Activated CD8-positive, alpha-beta T cell treated with anti-CD3 and anti-CD28 coated beads, Interleukin-2, amount 10 ng/mL, durations not matched to agents 7 days and 5 days (primary cell): ENCODE measurements at places on chromosomes 7 and 10. TPM values are rescaled to one million over a fixed set of nuclear protein-coding genes. Genes with fewer than 3 reads are reported as not detected.

CCDC172 gene
- not detected for total RNA-seq

FKBP6 gene
- total RNA-seq = not detected

ASL gene
- total RNA-seq = 34.1 TPM

ZNF398 gene
- 11.8 TPM for total RNA-seq

GRM8 gene
- not detected for total RNA-seq

TCERG1L gene
- 0.08 TPM for total RNA-seq

PAPOLB gene
- 0.08 TPM for total RNA-seq

SLC13A1 gene
- total RNA-seq = not detected

BLNK gene
- total RNA-seq = not detected

OPALIN gene
- not detected for total RNA-seq

IDI2 gene
- total RNA-seq = not detected

CYP3A7 gene
- not detected for total RNA-seq

ZNF277 gene
- total RNA-seq = 15.6 TPM

FAM237B gene
- not detected for total RNA-seq

HOGA1 gene
- total RNA-seq = not detected

FFAR4 gene
- total RNA-seq = not detected

CYP51A1 gene
- 36.4 TPM for total RNA-seq

SUN3 gene
- not detected for total RNA-seq

SAP25 gene
- total RNA-seq = 29.8 TPM

SFMBT2 gene
- total RNA-seq = 63.1 TPM

NCF1 gene
- 3.1 TPM for total RNA-seq

CCDC71L gene
- total RNA-seq = 17.8 TPM

SSC4D gene
- not detected for total RNA-seq

OR13A1 gene
- not detected for total RNA-seq

SEM1 gene
- total RNA-seq = 41.5 TPM

UNCX gene
- not detected for total RNA-seq

ACBD7 gene
- 4.4 TPM for total RNA-seq

SEPTIN7 gene
- 269 TPM for total RNA-seq

GSTO2 gene
- 1.2 TPM for total RNA-seq

AGMO gene
- not detected for total RNA-seq

RNLS gene
- total RNA-seq = 3.3 TPM

LMOD2 gene
- total RNA-seq = not detected

PNLIPRP1 gene
- not detected for total RNA-seq

FAM221A gene
- 4.7 TPM for total RNA-seq

PRXL2A gene
- total RNA-seq = 14.9 TPM

TFPI2 gene
- not detected for total RNA-seq

RASSF4 gene
- total RNA-seq = 0.76 TPM

ASZ1 gene
- not detected for total RNA-seq

TLX1 gene
- not detected for total RNA-seq

NPFFR1 gene
- total RNA-seq = not detected
